ENCODE measurements at places on chromosomes 3 and 15. TPM values are rescaled to one million over a fixed set of nuclear protein-coding genes. Genes with fewer than 3 reads are reported as not detected.

DNA sequence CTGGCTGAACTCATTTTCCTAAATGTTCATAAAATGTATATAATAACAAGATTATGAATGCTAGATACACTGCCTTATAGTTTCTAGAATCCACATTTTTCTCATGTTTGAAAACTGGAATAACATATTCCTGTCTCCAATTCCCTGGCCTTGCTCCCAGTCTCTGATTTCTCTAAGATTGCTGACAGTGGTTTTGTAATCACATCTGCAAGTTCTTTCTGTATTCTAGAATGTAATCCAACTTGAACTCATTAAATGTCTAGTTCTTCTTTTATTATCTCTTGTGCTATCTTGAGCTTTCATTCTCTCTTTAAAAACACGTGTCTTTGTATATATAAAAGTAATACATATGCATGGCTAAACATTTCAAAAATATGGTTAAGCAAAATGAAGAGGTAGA lies 215.2 kb upstream of the ADAMTS9 start:
- peaks cover 34% of the 10 kb centered on the region for H3K4me1 ChIP-seq
- no peaks in the 10 kb centered on the region for H3K27me3 ChIP-seq
- no peak overlapping the region for H3K27ac ChIP-seq
- H3K36me3 ChIP-seq = no peaks in the 10 kb centered on the region
- no peak for DNase-seq

- no peak overlapping the region for H3K4me3 ChIP-seq
- no peaks in the 10 kb centered on the region for H3K36me3 ChIP-seq
- no peak overlapping the region for H3K27ac ChIP-seq
- DNase-seq = no peak
- peaks cover 7% of the 10 kb centered on the region for H3K4me1 ChIP-seq
Observed at GRCh38 chr3:177281292-177282118, 84.2 kb upstream of the TBL1XR1 start.

GRCh38 chr15:77577366-77577950 lies 55.3 kb downstream of the LINGO1 start:
- no peak overlapping the region for H3K4me3 ChIP-seq
- DNase-seq = no peak
- peaks cover 8% of the 10 kb centered on the region for H3K4me1 ChIP-seq

The FAM162A gene
- 33.6 TPM for total RNA-seq

Measured in suprapubic skin (tissue), 4 donors.